Posterior vena cava (tissue), 2 donors: ENCODE measurements at places on chromosomes 1 and 21.

DNA sequence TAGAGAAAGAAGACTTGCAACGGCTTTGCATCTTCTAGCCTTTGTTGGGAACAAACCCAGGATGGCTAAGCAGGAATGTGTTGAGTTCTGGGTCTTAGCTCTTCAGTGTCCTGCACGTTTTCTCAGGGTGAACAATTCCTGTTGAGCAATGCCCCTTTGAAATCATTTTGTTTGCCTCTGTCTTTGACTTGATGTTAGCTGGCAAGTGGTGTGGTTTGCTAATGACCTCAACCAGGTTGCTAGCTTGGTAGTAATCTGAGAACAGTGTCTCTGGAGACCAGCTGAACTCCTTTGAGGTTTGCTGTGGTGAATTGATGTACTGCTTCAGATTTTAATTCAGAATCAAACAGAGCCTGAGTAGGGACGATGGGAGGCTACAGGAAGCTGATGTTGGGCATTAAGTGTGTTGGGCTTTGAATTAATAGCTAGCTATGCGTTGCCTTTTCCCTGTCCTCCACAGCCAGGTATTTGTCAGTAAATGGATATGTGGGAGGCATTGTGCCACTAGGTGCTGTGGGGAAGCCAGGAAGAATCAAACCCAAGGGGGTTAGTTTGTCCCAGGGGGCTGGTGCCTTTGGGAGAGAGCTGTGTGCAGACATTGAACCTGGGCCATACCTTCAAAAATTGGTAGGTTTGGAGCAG is 23.3 kb upstream of the SRSF10 start:
- DNase-seq: no peak

DNA sequence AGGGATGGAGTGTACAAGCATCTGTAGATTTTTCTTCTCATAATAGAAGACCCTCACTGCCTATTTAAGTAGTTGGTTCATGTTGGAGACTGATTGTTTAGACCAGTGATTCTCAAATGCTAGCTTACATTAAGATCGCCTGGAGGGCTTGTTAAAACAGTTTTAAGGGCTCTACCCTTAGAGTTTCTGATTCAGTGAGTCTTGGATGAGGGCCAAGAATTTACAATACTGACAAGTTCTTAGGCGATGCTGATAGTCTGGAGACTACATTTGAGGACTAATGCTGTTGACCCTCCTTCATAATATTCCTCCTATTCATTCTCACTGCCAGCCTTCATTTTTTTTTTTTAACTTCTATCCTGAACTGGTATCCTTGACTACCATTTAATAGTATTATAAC is 15.2 kb upstream of the AGO3 start:
- DNase-seq: no peak

- DNase-seq: no peak
Measured at GRCh38 chr1:92315766-92316599, 17.1 kb downstream of the RPAP2 start.

DNA sequence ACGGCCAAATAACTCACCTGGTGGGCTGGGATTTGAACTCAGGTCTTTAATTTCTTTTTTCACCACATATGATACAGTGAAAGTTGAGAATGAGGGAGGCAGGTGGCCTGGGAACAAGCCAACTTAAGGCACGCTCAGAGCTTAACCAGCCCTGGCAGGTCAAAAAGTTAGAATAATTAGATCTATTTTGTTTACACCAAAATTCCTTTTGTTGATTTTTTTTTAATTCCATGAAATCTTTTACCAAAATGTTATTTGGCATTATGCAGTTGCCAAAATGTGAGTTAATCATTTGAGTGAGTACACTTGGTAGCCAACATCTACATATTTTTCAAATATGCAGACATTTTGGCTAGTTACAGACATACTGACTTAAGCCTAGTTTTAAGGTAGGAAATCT is 36.8 kb downstream of the LHX8 start:
- no peak for DNase-seq

GRCh38 chr1:85822696-85823095 is 114.5 kb upstream of the ZNHIT6 start:
- no peak for DNase-seq

GRCh38 chr1:227736814-227737432 is 1.7 kb downstream of the SNAP47 start:
- peak; percentile 29 for DNase-seq

DNA sequence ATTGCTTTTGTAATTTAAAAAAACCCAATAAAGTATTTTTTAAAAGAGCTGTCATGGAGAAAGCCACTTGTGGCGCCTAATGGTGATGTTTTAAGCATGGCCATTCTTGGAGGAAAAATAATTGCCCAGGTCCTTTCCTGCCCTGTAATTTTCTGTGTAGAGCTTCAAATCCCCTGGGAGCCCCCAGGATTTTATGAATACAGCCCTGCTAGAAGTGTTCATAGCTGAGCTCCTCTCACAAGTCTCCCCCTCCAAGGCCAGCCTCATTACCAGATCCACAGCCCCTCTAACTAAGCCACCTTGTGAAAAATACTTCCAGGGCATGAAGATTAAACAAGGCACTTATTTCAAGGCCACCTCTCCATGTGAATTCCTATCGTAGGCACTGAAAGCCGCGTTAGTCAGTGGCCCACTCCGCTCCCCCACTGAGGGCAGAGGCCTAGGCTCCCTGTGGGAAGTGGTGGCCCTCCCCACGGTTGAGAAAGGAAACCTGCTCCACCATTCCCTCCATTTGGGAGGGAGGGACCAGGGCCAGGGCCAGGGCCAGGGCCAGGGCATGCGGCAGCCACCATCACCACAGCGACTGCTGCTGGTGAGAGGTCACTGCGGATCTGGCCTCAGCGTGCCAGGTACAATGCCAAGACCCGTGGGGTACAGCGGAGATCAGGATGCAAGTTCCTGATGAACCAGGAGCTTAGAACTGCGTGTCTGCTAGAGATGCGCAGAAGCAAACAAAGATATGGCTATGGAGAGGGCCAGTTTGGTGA is 83.1 kb downstream of the KCNN3 start:
- peak; percentile 48 for DNase-seq

- no peak for DNase-seq
Measured at GRCh38 chr1:229047161-229047839, 223.6 kb upstream of the RAB4A start.
